ENCODE measurements at places on chromosomes 2 and 18.

DNA sequence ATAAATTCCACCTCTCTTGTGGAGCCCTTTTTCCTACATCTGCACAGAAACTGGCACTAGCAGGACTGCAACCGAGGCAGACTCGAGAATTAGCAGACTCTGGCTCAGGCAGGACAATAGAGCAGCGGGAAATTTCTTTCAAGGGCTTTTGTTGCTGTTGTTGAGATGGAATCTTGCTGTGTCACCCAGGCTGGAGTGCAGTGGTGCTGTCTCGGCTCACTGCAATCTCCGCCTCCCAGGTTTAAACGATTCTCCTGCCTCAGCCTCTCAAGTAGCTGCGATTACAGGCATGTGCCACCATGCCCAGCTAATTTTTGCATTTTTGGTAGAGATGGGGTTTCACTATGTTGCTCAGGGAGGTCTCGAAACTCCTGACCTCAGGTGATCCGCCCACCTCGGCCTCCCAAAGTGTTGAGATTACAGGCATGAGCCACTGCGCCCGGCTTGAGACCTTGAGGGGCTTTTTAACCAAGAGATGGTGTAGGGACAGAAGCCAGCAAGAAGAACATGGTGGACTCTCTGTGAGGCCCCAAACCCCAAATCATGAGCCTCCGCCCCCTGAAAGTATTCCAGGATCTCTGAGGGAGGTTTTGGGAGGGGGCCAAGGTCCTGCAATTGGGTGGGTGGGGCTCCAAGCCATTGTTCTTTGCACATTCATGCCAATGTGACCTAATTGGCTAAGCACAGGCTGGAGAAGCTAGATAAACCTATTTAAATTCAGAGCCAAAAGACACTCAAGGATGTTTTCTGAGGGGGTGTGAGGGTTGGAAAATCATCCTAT is 68.4 kb upstream of the MSH2 start:
- no peak for DNase-seq

DNA sequence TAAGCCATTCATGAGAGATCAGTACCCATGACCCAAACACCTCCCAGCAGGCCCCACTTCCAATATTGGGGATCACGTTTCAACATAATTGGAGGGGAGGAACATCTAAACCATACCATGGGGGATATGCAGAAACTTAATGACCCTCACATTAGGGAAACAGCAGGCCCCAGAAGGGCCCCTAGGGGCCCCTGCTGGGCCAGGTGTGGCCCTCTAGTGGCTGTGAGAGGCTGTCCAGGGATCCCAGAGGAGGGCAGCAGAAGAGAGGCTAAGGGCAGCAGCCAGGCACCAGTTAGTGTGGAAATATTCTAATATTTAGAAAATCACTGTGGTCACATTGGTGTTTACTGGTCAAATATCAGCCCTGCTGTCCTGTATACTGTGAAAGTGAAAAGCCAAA is 49.3 kb upstream of the ANKRD44 start:
- no peak for DNase-seq

DNA sequence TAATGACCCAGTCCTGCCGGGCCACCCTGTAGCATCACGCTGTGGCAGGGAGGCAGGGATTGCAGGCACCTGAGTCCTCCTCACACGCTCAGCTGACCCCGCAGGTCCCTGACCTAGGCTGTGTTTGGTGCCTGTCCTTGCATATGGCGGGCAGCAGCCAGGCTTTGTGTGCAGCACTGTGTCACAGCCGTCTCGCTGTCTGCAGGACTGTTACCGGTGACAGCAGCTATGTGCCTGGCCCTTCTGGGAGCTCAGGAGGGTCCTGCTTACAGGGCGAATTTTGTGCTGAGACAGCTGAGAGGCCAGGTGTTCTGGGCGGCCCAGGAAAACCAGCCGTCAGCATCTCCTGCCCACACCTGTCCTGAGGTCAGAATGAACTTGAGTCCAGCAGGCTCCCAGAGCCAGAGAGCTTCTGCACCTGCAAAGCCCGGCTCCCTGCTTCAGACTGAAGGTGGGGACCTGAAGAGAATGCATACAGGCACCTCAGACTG is 10.4 kb upstream of the ARID5A start:
- DNase-seq: no peak

GRCh38 chr2:177396703-177397460 is 4.3 kb downstream of the AGPS start:
- no peak for DNase-seq

- no peak for DNase-seq
These were observed 42.4 kb downstream of the RBBP8 start for GRCh38 chr18:22975508-22975907.

DNA sequence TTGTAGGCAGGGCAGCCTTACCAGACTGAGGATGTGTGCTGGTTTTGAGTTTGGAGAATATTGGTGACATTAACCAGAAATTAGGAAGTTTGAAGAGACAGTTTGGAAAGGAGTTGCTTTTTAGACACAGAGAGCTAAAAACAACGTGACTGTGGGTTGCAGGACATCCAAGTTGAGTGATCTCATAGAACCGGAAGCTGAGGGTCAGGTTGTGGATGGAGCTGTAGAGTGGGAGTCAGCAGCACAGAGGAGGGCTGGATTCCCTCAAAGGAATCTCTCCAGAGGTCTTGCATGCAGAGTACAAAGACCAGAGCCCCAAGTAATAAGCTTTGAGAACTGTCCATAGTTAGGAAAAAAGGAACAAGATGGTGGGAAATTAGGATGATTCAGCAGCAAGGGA is 9.3 kb downstream of the MAPRE3 start:
- DNase-seq: no peak

- DNase-seq: no peak
These were observed 43.5 kb upstream of the MSH2 start for GRCh38 chr2:47359375-47359868.

GRCh38 chr2:178449700-178450523 is 1.1 kb downstream of the PRKRA start:
- DNase-seq: no peak
